Kidney (tissue), 22 donors: ENCODE measurements at places on chromosomes 3 and 15. TPM values are rescaled to one million over a fixed set of nuclear protein-coding genes. Genes with fewer than 3 reads are reported as not detected.

The PDZRN3 gene
- total RNA-seq = 13.2 TPM

GRCh38 chr3:146077181-146077580 lies 83.8 kb downstream of the PLOD2 start:
- no peak for DNase-seq
- H3K4me3 ChIP-seq = no peak overlapping the region
- H3K27ac ChIP-seq = no peak overlapping the region
- no peaks in the 10 kb centered on the region for H3K4me1 ChIP-seq

GRCh38 chr3:39275963-39276593 lies 3.8 kb downstream of the CX3CR1 start:
- no peaks in the 10 kb centered on the region for H3K27me3 ChIP-seq
- no peak overlapping the region for H3K27ac ChIP-seq
- no peak overlapping the region for H3K4me3 ChIP-seq
- H3K36me3 ChIP-seq = no peaks in the 10 kb centered on the region
- H3K4me1 ChIP-seq = no peaks in the 10 kb centered on the region

- peaks cover 42% of the 10 kb centered on the region for H3K36me3 ChIP-seq
- no peaks in the 10 kb centered on the region for H3K27me3 ChIP-seq
- H3K4me3 ChIP-seq = peak overlapping the region; percentile 93
- peaks cover 67% of the 10 kb centered on the region for H3K4me1 ChIP-seq
Observed at GRCh38 chr3:50607271-50608091, 4.1 kb downstream of the CISH start.

DNA sequence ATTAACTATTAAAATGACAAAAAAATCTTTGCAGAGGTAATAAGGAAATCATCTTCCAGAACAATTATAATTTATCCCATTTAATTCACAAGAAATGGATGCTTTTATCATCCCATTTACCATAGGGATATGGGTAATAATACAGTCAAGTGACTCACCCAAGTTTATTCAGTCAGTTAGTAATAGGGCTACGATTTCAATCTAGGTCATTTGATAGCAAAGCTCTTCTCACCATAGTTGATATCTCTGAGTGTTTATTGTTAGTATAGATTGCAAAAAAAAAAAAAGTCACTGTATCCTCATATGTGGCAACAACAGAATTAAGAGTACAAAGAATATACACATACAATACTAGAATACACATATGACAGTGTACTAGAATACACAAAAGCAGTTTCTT lies 797.1 kb downstream of the ROBO1 start:
- H3K4me3 ChIP-seq = no peak overlapping the region
- no peaks in the 10 kb centered on the region for H3K4me1 ChIP-seq
- no peaks in the 10 kb centered on the region for H3K27me3 ChIP-seq
- no peak for DNase-seq
- no peak overlapping the region for H3K27ac ChIP-seq
